ENCODE measurements at places on chromosomes 11 and 22.

GRCh38 chr11:129163714-129164164, 28.4 kb downstream of the ARHGAP32 start:
- no peak for DNase-seq

- no peak for DNase-seq
Measured at GRCh38 chr11:17458268-17458667, 18.4 kb downstream of the ABCC8 start.

DNA sequence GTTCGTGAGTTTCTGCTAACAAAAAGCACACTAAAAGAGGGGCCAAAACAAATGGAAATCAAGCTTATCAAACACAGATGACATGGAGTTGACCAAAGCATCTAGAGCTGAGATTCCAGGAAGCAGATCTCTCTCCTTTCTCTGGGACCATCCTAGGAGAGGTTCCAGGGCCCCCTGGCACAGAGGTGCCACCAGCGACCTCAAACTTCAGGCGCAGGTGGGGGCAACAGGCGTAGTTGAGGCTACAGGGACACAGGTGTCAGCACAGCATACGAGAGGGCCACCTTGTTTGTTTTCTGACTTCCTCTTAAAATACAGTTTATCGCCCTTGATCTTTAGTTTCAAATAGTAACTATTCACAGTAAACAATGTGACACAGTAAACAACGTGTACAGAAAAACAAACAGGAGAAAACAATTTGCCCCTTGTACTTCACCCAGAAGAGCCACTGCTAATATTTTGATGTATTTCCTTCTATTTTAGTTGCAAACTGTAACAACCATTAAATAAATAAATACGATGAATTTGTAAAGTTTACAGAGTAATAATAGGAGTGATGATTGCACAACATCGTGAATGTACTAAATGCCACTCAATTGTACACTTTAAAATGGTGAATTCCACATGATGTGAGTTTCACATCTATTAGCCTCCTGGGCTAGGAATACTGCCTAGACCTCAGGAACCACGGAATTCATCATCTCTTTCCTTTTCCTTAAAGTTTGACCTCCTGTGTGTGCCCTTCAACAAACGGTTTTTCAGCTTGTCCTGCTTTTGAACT, 52.2 kb downstream of the IGLL5 start:
- DNase-seq: no peak

- DNase-seq: no peak
Measured at GRCh38 chr11:70210051-70210501, 7.0 kb downstream of the FADD start.

DNA sequence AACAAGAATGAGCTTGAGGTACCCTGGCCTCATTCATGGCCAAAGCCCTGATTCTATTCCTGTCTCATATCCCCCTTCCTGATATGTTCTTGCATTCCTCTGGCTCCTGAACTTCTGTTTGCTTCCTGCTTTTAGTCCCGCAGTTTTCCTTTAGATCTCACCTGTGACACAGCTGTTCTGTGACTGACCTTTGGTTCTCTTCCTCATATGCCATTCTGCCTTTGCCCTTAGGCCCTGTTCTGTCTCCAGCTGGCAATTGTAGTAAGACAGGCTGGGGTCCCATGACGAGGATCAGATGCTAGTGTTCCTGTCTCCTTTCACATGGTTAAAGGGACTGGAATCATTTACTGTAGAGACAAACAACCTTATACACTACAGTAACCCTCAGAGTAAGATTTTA, 59.0 kb upstream of the PDE3B start:
- no peak for DNase-seq

DNA sequence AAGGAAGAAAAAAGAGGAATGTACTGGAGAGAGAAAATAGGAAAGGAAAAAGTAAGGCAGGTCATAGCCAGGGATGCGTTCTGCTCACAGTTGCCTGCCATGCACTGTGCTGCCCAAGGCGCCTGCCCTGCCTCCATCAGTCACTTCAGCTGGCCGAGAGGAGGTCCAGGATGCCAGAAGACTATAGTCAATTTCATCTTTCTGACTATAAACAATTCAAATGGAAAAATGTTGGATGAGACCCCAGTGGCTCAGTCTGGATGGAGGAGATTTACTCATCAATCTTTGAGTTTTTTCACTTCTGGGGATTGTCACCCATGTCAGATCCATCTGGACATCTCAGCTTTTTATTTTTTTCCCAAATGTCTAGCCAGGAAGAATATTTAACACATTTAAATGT, 36.7 kb upstream of the CLMP start:
- no peak for DNase-seq

DNA sequence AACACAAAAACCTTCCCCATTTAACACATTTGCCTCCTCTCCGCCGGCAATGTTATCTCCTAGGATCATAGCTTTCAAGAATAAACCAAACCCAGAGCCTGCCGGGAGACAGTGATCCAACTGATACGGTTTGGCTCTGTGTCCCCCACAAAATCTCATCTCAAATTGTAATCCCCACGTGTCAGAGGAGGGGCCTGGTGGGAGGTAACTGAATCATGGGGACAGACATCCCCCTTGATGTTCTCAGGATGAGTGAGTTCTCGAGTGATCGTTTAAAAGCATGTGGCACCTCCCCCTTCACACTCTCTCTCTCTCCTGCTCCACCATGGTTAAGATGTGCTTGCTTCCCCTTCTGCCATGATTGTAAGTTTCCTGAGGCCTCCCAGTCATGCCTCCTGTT, 33.3 kb downstream of the RBFOX2 start:
- DNase-seq: no peak

DNA sequence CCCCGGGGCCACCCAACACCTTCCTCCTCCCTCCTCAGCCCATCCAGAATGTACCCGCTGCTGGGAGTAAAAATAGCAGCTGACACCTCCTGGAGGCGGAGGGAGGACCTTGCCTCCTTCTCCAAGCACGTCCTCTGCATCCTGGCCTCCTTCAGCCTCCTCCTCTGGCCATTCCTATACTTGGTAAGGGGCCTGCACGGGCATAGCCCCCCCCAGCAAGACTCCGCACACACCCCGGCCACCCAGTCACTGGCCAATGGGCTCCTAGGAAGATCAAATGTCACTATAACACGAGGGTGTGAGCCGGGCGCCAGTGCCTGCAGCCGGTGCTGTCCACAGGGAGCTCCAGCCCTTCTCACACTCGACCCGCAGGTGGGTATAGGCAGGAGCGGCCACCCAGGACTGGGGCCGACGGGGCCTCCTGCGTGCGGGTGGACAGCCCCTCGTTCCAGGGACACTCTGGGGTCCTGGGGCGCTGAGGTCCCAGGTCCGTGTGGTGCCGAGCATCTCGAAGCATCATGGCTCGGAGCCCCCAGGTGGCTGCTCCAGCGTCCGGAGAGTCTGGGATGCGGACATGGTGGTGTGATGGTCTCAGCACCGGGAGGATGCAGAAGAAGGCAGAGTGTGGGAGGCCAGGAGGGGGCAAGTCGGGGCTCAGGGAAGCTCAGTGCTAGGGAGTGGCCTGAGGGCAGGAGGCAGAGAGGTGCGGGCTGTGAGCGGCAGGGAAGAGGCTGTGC, at the start of gene TNNT3:
Gene TNNT3 (plus strand): TSS at position 313 of the 737 bp plus-strand sequence. CDS start 3,172 bp downstream, outside the sequence.
- DNase-seq: peak; percentile 41

- peak; percentile 29 for DNase-seq
Measured at GRCh38 chr11:130817330-130817944, 98.8 kb downstream of the SNX19 start.

- no peak for DNase-seq
Measured at GRCh38 chr11:116702772-116703385, 69.9 kb downstream of the BUD13 start.

DNA sequence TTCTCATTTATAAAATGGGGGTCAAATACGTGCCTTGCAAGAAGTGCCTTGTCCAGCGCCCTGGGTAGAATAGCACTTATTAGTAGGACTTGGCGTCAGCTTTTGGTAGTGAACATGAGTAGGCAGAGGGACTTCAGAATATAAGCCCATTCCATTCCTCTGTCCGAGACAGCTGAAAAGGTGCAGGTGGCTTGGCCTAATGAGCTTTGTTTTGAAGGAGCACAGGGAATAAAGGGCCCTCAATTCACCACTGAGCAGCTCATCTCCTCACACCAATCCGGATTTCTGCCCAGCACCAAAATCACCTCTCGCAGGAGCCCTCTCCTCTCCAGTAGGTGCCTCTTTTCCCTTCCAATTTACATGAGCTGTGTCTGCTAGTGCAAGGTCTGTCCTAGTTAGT, 91.2 kb downstream of the DSCAML1 start:
- DNase-seq: no peak

GRCh38 chr11:124346311-124346955, 26.4 kb upstream of the OR8D2 start:
- DNase-seq: no peak

DNA sequence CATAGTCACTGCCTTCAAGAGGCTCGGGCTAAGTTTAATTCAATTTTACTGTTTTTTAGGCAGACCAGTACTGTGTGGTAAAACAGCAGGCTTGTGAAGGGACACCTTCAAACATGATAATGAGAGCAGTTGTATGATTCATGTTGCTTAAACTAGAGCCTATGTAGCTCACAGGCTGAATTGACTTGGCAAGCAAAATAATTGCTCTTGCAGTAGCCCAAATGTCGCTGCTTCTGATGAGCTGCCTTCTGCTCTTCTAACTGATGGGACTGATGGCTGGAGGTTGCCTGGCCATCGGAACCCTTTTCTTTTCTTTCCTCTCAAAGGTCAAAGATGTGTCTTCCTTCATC, 137.6 kb downstream of the MAML2 start:
- DNase-seq: no peak

DNA sequence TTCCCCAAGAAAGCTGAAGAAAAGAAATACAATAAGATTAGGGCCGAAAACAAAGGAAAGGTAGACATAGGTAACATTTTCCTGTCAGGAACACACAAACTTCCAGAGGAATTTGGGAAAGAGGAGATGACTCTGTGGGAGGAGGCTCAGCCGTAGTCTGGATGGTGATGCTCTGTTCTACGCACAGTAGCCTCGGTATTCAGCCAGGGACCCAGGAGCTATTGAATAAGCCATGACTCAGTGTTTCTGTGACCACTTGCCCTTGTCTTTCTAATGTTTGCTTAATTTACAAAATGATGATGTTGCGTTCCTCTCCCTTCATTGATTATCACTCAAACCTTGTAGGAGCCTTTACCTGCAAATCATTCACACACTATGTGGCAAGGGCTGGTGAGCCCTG, 745.0 kb downstream of the NTM start:
- DNase-seq: no peak

DNA sequence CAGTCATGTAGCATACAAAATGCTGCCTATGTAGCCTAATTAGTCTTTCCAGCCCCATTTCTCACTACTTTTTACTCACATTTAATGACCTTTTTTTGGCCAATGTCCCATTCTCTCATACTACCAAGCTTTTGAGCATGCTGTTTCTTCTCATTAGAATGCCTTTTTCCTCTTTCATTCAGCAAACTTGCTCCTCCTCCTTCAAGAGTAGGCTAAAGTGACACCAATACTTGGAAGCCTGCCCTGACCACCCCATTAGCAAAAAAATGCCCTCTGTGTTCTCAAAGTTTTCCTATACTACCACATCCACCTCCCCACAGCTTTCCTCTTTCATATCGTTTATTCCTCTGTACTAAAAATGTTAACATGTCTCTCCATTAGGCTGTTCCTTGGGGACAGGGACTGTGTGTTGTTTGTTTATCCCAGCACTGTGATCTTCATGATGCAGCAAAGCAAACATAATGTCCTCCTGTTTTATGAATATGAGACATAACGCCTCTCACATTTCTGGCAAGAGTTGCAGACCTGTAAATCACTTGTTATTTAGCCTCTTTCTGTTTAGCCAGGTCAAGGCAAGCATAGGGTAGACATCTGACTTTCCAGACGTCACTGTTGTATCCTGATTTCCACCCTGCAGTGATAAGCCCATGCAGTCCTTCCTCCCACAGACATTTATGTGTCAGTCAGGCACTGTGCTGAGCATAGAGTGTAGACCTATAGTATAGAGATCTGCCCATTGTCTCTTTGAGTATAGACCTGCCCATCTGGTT, 62.0 kb upstream of the UCP3 start:
- no peak for DNase-seq

- DNase-seq: peak; percentile 43
Measured at GRCh38 chr22:20155330-20156041, 4.6 kb upstream of the CCDC188 start.

DNA sequence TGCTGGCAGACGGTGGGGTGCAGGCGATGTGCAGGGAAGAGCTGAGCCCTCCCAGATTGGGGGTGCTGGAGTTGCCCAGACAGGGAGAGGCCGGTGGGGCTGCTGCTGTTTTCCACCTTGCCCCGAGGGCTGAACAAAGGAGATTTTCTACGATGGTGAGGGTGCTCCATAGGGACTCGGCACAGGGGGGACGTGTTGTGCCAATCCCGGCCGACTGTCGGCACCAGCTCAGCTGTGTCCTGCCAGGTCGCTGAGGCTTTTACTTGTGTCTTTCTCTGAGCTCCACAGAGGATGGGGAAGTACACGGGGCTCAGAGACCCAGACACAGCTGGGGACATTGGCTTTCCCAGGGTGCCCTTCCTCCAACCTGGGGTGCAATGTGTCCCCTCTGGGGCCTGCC, 816.8 kb downstream of the BRD1 start:
- no peak for DNase-seq

DNA sequence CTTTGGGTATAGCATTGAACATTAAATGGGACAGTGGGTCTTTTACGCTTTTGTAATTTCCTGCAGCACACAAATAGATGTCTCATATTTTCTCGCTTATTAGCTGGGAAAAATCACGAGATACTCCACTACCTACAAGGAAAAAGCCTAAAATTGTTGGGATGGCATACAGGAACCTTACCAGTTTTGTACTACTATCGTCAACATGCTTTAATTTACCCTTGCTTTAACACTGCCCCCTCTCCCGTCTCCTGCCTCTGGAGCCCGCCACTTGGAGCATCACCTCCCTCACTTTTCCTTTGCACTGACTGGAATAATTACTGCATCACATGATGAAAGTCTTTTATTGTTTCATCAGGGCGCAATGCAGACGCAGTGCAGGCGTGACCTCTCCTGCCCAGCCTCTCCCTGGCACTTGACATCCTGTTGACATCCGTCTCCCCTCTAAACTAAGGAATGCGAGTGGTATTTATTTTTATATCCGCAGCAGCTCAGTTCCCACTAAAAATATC, 1.0 kb upstream of the FNBP4 start:
- DNase-seq: peak; percentile 62

DNA sequence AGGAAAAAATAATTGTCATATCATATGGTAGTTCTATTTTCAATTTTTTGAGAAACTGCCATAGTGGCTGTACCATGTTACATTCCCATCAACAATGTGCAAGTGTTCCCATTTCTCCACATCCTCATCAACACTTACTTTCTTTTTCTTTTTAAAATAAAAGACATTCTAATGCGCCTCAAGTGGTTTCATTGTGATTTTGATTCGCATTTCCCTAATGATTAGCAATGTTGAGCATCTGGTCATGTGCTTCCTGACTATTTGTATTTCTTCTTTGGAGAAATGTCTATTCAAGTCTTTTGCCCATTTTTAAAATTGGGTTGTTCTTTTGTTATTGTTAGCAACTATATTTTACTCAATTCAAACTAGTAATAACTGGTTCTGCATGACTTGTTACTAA, 8.4 kb downstream of the MCHR1 start:
- no peak for DNase-seq

DNA sequence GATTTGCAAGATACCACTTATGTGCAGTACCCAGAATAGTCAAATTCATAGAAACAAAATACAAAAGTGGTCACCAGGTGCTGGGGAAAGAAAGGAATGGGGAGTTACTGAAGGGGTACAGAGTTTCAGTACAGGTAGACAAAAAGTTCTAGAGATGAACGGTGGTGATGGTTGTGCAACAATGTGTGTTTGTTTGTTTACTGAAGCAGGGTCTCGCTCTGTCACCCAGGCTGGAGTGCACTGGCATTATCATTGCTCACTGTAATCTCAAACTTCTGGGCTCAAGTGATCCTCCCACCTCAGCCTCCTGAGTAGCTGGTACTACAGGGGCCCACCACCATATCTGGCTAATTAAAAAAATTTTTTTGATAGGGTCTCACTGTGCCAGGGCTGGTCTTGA, 12.1 kb downstream of the UBE2L6 start:
- no peak for DNase-seq

Measured in AG08396 (cell line).